GOT3 (cell line): ENCODE measurements at places on chromosomes 11 and 22.

DNA sequence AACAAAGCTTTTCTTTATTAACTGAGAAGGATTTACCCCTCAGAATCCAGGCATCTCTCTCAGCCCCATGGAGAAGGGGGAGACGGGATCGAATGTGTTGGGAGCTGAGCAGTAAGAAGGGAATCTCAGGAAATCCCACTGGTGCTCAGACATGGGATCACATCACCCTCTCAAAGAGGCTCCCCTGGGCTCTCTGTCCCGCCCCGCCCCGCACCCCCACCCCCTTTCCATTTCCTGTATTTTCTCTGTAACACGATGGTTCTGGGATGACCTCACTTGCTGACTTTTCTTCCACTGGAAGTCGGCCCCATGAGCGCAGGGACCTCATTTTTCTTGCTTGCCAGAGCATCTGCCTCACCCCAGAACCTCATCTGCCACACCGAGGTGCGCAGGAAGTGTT is 100.0 kb downstream of the RPS6KA4 start:
- DNase-seq: no peak

DNA sequence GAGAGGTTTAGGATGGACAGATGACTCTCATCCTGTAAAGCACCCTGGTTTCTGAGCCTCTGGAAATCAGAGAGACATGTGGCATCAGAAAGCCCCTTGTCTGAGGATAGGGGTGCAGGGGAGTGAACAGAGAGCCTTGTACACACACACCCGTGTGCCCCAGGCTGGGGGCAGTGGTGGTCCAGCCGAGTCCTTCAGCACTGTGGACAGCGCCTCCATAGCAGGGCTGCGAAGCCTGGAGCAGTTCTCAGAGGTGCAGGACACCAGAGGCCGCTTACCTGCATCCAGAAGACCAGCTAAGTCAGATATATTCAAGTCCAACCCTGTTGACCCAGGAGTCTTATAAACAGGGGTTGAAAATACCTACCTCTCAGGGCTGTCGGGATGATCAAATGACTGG is 11.5 kb upstream of the IGSF9B start:
- no peak for DNase-seq

DNA sequence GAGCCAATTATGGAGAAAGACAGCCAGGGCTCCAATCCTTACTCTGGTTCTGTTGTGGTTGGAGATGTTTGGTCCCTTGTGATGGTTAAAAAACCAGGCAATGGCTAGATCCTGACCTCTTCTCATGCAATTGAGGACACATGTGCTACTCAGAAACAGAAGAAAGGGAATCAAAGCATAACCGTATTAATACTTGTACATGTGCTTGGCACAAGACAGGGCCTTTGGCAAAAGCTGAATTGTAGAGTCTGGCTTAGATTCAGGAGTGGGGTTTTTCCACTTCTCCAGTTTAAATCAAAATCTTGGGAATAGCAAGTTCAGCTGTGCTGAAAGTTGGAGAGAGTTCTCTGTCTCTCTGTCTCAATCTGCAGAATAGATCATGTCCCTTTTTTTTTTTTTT is 80.1 kb upstream of the E2F8 start:
- DNase-seq: no peak

DNA sequence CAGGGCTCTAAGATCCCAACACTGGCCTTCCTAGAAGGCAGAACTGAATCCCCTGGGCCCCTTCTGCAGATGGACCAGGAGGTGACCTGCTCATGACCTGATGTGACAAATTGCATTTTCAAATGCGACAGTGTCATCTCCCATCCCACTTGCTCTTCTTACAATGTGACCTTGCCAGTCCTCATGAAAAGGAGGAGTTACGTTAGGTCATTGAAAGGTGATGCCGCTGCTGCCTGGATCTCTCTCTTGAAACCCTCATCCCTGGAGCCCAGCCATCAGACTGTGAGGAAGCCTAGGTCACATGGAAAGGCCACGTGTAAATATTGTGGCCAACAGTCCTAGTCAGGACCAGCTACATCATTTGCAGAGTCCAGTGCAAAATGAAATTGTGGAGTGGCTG is 5.7 kb upstream of the C1QTNF4 start:
- DNase-seq: no peak

DNA sequence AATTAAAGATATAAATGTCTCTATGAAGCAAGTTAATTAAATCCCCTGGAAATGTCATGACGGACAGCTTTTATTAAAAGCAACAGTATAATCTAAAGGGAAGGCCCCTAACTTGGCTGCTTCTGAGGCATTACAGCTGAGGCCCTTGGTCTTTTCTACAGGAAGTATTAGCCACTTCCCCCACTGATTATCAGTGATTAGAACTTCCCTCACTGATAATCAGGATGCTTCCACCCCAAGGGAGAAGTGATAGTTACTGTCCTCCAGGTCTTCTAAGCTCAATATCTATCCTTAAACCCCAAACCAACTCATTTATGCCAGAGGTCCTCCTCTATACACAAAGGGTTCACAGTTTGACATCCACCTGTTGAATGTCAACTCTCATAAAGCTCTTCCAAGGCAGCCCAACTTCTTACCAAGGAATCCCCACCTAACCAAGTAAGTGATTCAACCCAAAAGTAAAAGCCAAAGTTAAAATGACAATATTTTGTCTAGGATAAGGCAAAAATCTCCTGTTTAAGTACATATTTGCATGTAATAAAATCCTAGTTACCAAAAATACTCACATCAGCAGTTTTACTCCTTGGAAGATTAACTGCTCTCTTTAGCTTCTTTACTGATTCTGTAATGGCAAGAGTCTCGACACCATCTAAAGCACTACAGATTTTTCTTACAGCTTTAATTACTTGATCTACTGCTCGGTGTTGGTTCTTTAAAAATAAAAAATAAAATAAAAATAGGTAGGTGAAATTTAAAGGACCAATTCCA is 58.6 kb upstream of the RPS13 start:
- no peak for DNase-seq

DNA sequence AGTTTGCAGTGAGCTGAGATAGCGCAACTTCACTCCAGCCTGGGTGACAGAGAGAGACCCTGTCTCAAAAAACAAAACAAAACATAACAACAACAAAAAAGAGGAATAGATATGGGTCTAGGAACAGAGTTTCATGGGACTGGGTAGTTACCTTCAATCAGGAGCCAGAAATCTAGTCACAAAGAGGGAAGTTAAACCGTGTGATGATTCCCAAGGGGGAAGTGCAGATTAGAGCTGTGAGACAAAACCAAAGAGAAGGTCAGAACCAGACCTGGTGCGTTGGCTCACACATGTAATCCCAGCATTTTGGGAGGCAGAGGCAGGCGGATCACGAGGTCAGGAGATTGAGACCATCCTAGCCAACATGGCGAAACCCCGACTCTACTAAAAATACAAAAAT is 42.1 kb upstream of the LARGE1 start:
- no peak for DNase-seq

- no peak for DNase-seq
Observed at GRCh38 chr11:75492181-75492820, 33.4 kb downstream of the GDPD5 start.

- DNase-seq: no peak
Observed at GRCh38 chr22:46280999-46281623, 13.3 kb downstream of the TTC38 start.

DNA sequence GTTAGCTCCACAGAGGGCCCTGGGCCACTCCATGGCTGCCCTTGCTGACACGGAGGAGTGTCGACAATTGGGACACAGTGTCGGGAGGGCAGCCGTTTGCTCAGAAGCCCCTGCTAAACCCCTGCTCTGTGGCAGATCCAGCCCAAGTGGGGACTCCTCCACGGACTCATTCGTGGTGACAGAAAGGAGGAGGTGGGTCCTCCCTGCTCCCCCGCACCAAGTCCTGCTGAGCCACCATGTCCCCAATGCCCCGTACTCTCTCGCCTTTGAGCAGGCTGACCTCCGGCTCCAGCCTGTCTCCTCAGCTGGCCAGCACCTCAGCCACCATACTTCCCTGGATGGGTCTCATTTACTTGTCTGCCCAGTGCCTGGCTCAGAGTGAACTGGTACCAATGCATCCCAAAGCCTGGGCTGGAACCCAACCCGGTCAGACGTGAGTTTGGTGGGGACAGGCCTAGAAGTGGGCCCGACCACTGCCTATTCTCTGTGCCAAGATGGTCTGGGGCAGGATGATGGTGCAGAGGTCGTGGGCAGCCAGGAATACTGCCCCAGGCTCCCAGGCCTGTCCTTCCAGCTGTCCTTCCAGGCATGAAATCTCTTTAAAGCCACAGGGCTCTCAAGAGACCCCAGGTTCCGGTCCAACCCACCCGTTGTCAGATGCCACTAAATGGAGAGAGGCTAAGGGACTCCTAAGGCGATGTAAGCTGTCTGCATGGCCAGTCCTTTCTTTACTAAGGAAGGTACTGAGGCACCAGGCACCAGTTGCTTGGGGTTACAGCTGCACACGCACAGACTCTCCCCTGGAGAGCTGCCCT is 4.3 kb downstream of the CBX6 start:
- no peak for DNase-seq

DNA sequence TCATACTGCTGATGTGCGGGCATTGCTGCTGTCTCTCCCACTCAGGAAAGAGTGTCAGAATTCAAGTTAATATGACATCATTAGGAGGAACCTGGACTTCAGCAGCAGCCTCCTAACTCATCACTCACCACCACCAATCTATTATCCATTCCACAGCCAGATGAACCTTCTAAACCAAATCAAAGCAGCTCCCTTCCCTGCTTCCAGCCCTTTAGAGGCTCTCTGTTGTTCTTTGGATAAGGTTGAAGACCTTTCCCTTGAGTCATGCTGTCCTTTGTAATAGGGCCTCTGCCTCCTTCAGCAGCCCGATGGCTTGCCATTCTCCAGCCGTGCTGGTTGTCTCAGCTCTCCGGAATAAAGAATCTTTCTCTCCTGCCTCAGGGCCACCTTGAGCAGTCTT is 301.3 kb downstream of the DDX10 start:
- no peak for DNase-seq

DNA sequence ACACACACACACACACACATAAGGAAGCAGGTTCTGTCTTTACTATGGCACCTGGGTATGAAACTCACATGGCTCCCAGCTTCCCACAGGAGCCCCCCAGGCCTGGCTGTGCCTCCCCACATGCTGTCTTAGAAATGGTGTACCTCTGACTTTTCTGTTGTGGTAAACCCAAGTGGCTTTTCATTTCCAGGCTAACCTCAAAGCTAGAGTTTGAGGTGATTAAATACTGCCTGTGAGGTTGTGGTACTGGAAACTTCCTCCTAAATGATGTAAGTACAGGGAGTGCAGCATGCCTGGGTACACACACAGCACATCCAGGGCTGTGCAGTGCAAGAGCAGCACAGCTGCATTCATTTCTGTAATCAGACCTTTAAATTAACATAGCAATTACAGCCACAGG is 34.4 kb downstream of the ME3 start:
- no peak for DNase-seq

- DNase-seq: no peak
Observed at GRCh38 chr11:69157822-69158231, 2.1 kb downstream of the SMIM38 start.

DNA sequence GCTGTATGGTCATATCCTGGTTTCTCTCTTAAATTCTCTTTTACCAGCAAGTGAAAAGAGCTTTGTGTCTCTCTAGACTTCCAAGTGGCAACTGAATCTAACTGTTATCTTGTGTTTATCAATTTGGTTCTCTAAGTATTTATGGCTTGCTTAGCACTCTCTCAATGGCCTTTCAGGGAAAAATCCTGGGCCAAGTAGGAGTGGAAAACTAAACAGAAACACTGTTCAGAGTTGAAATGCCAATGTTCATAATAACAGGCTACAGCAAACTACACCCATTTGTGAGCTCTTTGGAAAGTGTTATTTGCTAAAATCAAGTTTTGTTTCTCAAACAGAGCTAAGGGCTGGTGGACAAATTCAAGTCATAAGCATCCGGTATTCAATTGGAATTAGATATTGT is 10.1 kb downstream of the MMP12 start:
- no peak for DNase-seq

- no peak for DNase-seq
Observed at GRCh38 chr22:32308191-32308590, 49.5 kb upstream of the RFPL3 start.

GRCh38 chr11:70662691-70663098 is 264.4 kb downstream of the CTTN start:
- DNase-seq: no peak

DNA sequence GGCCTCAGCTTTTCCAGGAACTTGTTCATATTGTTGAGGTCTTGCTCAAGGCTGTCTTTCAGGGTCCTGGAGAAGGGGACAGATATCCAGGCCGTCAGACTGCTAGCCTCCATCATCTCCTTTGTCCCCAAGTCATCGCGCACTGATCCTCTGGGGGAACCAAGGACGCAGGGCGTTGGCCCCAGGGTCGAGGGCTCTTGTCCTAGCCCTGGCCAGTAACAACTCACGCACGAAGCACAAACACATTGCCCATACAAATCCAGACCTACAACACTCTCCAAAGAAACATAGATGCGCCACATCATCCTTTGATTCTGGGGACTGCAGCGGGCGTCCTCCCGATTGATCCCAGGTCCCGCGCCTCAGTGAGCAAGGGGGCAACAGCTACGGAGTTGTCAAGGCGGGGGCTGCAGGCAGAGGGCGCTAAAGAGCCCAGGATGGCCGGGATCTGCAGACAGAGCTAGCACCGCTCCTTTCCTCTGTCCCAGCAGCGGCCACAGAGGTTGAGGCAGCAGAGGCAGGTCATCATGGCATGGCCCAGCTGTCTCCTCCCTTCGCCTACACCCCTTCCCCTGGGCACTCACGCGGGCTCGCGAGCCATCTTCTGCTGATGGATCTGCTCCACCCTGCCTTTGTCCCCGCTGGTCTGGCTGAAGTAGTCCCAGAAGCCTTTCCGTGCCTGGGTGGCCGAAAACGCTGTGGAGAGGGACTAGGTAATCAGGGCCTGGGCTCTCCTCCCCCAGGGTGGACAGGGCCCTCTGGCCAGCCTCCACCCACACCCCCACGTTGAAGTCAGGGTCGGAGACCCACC is 472 bp downstream of the APOA5 start:
- no peak for DNase-seq

DNA sequence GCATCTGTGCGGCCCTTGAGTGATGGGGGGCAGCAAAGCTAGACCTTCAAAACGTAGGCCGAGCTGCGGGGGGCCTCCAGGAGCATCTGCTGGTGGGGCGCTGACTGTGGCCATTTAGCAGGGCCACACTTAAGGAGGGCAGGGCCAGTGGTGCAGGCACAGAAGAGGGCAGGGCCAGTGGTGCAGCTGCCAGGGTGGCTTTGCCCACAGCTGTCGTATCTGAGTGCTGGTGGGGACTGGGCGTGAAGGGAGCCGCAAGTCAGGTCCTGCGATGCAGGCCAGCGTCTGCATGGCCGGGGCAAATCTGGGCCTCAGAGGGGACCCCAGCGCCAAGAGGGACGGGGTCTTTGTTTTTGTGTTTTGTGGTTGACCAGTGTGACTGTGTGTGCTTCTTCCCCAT is 27.7 kb downstream of the RNH1 start:
- DNase-seq: no peak

GRCh38 chr22:48096411-48096810 is 1334.0 kb downstream of the TBC1D22A start:
- no peak for DNase-seq

DNA sequence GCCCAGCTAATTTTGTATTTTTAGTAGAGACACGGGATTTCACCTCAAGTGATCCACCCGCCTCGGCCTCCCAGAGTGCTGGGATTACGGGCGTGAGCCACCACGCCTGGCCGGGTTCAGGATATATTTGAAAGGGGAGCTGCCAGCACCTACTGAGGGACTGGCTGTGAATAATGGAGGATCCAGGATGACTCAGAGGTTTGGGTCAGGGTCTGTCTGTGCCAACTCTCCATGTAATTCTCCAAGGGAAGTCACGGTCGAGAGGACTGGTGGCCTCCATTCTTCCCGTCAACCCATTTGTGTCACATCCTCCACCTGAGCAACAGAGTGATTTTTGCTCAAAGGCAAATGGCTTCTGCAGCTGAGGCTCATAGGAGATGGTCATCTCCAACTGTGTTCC is 3.6 kb upstream of the ARRB1 start:
- DNase-seq: no peak
